ENCODE measurements at places on chromosomes 11 and 22.

DNA sequence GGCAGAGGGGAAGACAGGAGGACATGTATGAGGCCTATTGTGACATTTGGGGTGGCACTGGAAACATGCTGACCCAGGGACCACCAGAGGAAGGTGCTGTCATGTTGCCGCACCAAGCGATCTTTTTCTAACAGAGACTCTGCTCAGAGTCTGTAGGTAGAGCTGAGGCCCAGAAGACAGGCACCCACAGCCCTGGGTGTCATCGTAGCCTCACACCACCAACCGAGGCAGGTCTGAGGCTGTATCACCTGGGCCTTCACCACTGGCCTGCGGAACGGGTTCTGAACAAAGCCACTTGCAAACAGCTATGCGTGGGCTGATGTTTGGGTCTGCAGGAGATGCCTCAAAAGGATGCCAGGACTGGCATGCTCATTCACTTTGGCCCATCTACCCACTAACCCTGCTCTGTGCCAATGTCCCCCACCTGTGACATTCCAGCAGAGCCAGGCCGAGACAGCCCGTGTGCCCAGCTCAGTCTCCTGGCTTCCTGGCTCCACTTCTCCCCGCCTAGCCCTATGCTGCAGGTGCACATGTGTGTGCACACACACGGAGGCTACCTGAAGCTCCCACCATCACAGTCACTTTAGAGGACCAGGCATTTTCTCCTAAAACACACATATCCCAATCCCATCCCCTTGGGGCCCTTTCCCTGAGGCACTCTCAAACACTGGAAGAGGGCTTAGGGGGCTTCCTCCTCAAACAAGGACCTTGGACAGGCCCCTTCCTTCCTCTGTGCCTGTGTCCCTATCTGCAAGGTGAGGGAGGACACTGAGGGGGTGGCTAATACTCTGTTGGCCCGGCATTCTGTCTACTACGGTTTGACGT is 3.6 kb downstream of the TRIM29 start:
- no peak for DNase-seq

DNA sequence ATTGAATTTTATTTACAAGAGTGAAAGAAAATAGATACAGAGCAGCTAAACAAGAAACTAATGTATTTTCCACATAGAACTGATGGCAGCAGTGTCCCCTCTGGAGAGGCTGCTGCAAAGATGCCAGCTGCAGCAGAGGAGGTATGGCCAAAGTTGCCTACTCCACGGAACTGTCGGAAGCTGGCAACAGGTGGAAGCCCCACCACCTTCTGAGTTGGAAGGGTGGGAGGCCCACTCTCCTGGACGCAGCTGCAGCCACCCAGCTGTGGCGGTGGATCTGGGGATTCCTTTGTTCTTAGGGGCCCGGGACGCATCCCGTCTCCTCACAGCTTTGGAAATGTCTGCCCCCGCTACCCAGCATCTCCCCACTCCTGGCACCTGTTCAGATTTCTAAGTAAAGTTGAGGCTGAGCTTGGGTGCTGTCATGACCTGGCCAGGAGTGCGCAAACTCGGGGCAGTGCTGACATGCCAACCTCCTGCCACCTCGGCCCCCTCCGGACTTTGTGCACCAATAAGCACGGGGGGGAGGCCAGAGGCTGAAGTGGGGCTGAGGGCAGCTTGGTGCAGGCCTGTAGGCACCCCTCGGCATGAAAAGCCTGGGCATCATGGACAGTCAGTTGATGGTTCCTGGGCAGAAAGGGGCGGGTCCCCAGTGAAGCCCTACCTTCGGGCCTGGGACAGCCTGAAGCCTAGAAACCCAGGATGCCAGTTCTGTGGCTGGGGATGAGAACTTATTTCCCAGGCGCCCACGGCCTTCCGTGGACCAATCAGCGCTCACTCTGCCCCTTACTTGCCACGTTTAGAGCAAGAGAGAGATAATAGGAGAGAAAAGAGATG is 1071.4 kb downstream of the JRKL start:
- DNase-seq: no peak

DNA sequence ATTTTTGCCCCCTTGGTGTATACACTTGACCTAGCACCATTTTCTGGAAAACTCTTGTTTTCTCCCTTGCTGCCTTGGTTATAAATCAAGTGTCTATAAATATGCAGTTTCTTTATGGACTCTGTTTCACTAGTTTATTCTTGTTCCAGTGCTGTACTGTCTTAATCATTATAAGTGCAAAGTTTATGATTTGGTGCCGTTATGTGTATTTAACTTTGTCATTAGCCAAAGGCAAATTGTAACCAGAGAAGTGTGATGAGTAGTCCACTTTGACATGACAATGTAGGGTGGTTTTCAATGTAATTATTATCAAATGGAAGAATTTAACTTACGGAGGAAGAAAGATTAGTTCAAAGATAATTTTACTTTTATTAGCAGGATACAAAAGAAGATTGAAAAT is 40.3 kb downstream of the SPECC1L start:
- no peak for DNase-seq

GRCh38 chr11:122241566-122241965 is 125.6 kb upstream of the BLID start:
- DNase-seq: no peak

- no peak for DNase-seq
Observed at GRCh38 chr11:69641681-69642548, 959 bp downstream of the CCND1 start.

DNA sequence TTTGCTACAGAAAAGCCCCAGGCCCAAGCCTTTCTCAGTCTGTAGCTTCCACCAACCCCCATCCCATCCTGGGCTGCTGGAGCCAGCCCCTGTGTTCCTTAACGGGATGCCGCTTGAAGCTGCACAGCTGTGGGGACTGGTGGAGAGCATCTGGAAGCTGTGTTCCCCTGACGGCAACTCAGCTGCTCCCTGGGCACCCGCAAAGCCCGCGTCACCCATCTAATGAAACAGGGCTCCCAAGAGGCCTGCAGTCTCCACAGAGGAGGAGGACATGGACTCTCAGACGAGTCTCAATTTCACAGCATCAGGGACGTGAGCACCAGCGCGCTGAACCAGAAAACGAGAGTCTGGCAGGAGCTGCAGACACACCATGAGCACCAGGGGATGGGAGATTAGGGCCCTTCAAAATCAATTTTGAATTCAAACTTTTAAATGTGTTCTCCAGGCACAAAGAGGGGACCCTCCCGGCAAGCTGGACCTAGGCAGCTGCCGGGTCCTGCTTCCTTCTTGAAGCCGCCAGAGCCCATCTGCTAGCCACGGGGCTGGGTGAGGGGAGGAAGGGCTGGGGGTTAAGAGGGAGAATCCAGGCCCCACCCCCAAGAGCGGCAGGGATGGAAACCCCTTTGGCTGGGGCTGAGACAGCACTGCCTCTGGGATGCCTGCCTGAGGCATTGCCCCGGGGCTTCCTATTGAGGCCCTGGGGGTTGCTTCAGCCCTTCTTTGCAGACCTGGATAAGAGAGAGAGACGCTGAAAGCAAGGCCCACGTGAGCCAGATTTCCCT is 21.0 kb downstream of the LMO1 start:
- DNase-seq: no peak

DNA sequence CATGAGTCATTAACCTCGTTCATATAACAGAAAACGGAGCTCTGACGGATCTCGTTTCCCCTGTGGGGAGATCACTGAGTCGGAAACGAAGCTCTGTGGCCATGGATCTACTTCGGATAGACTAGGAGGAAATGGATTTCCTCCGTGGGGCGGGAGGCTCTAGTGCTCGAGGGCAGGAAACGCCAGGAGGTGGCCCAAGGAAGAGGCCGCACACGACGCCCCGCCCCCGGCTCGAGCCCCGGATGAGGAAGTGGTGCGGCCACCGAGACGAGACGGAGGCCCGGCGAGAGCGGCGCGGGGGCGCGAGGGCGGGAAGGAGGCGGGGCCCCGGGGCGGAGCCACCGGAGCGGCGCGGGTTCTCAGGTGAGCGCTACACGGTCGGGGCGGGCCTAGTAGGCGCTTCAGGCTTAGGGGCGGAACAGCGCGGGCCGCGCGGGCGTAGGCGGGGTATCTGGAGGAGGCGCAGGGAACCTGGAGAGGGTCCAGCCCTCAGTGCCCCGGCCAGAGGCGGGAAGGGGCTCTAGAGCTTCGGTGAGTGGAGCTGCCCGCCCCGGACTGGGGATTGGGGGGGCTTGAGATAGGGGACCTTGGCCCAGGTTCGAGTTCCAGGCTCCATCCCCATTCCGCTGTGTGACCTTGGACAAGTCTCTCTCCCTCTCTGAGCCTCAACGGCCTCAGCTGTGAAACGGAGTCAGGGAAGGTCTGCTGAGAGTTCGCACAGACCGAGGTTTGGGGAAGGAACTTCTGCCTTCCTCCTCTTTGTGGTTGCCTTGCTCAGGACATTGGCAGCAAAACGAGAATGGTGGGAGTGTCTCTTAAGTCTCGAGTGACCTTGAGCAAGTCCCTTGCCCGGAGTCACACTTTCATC is at the start of gene DEPDC5:
Gene DEPDC5 (plus strand): TSS at position 386 of the 868 bp plus-strand sequence. CDS start 903 bp downstream, outside the sequence.
- peak; percentile 90 for DNase-seq

GRCh38 chr11:46846510-46846830 is 390 bp upstream of the CKAP5 start:
- no peak for DNase-seq
